ENCODE measurements at places on chromosomes 3 and 15.

DNA sequence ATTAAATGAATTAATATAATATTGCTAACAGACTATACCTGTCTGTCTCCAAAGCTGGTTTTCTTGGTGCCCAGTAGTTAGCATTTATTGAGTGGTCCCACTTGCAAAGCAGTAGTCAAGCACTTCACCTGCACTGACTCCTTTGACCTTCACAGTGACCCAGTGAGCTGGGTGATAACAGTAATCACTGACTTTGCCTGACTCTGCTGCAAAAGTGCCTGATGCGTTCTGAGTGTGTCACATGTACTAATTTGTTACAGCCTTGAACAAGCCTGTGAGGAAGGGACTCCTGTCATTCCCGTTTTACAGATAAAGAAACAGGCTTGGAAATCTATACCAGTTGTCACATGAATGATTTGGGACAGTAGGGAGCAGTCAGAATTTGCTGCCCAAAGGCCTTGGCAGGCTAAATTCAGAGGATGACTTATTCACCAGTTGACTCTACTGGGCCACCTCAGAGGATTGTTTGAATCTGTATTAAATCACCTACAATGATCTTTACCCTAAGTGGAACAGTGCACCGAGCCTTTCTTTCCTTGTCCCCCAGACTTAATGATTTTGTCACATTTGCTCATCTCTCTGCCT lies 116.6 kb upstream of the PLXNA1 start:
- no peak for DNase-seq

- DNase-seq: no peak
Measured at GRCh38 chr3:180018543-180018942, 18.2 kb downstream of the PEX5L start.

DNA sequence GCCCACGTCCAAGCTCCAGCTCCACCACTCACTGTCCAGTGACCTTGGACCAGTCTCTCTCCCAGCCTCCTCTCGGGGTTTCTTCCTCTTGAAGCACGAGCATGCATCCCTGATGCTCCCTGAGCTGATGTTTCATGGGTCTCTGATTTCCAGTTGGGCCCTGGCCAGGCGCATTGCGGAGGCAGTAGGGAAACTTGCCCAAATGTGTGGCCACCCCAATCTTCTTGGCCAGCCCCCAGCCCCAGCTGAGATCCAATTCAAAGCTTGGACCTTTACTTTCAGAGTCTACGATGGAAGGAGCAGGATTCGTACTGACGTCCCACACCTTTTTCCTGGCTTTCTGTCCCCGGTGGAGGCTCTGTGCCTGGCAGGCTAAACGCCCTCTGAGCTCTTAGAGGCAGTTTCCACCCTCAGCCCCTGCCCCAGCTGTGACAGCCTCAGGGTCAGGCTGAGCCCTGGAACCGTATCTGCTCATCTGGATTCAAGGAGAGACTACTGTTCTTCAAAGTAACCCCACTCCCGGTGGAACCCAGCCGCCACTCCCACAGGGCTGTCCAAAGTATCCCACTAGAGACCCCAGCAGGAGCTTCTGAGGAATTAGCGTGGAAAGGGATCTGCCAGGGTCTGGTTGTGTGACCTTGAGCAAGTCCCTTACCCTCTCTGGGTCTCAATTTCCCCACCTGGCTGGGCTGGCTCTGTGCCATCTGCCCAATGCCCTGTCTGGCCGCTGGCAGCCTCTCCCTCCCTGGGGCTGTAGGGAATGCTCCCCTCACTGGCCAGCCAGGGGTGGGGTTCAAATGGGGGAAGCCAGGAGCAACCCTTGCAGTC lies 37.4 kb downstream of the CPN2 start:
- DNase-seq: peak; percentile 37

DNA sequence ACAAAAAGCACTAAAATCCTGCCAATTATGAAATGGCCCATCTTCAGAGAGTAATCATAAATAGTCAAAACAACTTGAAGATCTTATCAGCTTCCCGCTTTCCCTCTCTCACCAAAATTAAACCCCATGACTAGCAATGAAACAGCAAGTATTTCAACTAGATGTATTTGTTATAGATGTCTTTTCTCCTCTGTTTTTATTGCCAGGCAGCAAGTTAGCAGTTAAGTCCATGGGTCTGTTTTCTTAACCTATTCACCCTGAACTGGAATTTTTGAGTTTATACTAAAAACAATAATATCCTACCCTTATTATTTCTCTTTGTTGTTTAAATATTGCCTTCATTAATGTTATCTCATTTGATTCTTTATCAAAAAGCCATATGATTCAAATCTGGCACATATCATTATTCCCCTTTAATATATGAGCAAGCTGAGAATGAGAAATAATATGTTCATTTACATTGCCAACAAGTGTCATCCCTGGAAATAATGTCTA lies 23.3 kb downstream of the AQP9 start:
- DNase-seq: no peak

GRCh38 chr3:67384760-67385397 lies 269.5 kb downstream of the SUCLG2 start:
- DNase-seq: peak; percentile 46

- DNase-seq: no peak
Measured at GRCh38 chr3:183123891-183124290, 24.6 kb upstream of the MCCC1 start.

DNA sequence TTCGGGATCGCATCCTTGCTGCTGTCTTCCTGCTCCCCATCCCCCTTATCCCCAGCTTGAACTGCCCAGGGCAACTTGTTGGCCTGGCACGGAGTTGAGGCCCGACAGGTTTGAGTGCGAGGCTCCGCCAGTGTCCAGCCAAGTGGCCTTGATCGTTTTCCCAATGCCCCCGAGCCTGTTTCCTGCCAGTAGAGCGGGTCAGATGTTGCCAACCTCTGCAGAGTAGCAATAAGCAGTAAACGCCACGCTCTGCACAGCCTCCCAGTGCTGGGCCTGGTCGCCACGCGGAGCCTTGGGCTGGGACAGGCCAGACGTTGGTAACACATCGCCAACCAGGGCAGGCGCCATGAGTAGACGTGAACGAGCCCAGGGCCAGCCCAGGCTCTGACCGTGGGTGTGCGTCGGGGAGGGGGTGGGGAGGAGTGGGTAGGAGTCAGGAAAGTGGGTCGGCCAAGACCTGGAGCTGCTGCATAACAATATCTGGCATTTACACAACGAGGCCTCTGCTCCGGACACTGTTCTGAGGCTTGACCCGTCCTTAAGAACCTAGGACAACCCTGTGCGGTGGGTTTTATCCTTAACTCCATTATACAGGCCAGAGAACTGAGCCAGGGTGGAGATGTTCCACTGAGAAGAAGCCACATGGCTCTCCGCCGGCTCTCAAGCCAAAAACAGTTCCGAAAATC lies 444 bp upstream of the ABHD14A start:
- DNase-seq: no peak

DNA sequence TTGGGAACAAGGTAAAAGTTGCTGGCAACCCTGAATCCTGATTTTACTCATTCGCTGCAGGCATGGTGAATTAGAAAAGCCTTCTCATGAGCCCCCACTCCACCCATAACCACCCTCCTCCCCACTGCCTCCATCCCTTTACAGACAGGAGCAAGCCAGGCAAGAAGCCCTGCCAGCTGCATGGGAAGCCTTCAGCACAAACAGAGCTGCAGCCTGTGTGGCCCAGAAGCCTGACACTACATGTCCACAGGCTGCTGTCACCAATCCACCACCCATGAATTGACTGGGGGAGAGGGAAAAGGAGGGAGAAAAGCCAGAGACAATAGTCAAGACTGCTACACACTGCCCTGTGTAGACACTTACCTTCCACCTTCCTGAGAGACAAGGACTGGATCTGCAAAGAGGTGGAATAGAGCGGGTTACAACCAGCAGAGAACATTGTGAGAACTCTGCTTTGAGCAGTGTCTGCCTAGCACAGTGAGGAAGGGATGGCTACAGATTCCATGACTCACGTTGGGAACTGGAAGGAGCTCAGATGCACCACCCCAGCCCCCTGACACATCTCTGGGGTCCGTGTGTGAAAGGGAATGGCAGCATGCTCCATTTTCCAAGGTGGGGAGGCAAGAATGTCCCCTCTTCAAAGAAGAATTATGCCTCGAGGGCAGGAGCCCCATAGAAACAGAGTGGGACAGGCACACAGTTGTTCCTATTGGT lies 33.9 kb downstream of the DZIP1L start:
- DNase-seq: peak; percentile 73

GRCh38 chr3:194070634-194071409 lies 65.1 kb upstream of the HES1 start:
- peak; percentile 92 for DNase-seq

DNA sequence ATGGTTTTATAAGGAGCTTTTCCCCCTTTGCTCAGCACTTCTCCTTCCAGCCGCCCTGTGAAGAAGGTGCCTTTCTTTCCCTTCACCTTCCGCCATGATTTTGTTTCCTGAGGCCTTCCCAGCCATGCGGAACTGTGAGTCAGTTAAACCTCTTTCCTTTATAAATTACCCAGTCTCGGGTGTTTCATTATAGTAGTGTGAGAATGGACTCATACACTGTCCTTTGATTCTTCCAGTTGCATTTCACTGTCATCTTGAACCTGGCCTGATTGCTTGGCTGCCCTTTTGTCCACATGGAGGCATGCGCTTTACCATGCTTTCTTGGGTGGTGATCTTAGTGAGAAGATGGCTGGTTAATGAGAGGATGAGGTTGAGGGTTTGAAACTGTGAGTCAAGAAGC lies 23.2 kb downstream of the USP13 start:
- no peak for DNase-seq

- DNase-seq: no peak
Measured at GRCh38 chr3:149826636-149827035, 13.6 kb downstream of the RNF13 start.
